ENCODE measurements at places on chromosomes 5 and 9. TPM values are rescaled to one million over a fixed set of nuclear protein-coding genes. Genes with fewer than 3 reads are reported as not detected.

- DNase-seq = no peak
Measured at GRCh38 chr5:131633830-131634229, 1.2 kb downstream of the RAPGEF6 start.

DNA sequence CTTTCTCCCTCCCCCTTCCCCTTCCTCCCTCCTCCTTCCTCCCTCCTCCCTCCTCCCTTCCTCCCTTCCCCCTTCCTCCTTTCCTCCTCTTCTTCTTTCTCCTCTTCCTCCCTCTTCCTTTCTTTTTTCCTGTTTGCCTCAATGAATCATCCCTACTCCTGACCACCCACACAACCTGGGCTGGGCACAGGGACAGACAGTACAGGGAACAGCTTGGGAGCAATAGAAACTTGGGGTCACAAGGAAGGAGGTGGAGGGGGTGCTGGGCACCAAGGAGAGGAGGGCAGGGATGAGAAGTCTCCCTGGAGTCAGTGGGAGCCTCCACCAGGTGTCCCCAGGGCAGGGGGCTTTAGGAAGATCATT, 5.0 kb downstream of the TTC16 start:
- DNase-seq = no peak

GRCh38 chr9:121862371-121863332, 211.2 kb downstream of the DAB2IP start:
- no peak for DNase-seq

DNA sequence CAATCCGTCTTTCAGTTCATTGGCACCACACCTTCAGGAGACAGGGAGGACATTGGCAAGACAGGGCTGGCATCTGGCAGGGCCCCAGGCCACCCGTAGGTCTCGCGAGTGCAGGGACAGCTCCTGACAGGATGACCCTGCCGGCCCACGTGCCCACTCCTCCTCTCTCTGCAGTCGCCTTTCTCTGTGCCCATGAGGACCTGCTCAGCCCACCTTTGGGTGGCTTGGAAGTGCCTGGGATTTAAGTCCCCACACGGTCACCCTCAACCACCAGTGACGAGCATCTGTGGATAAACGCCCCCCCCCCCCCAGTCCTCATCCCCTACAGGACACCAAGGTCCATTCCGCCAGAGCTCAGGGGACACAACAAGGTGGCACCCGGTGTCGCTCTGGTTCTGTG, 4.1 kb downstream of the MRPL36 start:
- DNase-seq = no peak

DNA sequence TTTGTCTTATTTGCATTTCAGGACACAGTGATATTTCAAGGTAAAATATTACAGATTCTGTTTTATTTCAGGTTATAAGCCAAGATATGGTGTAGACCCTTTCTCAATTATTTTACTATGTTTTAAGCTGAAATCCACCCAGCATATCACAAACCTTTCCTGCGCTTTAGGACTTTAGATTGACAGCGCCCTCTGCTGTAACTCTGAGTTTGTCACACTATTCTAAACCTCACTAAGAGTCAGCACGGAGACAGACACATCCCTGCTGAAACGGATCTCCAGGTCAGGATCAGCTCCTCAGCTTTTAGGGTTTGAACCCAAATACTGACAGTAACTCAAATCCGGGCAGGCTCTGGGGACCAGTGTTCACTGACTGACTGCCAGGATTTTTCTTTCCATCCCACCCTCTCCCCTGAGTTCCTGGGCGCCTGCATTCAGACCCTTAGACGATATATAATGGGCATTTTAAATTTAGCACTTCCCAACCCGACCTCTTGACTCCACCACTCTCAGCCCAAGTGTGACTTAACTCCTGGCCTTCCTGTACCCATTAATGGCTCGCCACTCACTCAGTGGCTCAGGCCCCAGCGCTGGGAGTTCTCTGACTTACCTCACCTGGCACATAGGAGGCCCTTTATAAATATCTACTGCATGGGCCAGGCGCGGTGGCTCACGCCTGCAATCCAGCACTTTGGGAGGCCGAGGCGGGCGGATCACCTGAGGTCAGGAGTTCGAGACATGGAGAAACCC, 33.5 kb downstream of the TLX3 start:
- peak; percentile 26 for DNase-seq

- no peak for DNase-seq
Measured at GRCh38 chr5:157322581-157322980, 56.7 kb downstream of the CYFIP2 start.

- DNase-seq = no peak
Measured at GRCh38 chr5:119338326-119338946, 17.4 kb upstream of the TNFAIP8 start.

DNA sequence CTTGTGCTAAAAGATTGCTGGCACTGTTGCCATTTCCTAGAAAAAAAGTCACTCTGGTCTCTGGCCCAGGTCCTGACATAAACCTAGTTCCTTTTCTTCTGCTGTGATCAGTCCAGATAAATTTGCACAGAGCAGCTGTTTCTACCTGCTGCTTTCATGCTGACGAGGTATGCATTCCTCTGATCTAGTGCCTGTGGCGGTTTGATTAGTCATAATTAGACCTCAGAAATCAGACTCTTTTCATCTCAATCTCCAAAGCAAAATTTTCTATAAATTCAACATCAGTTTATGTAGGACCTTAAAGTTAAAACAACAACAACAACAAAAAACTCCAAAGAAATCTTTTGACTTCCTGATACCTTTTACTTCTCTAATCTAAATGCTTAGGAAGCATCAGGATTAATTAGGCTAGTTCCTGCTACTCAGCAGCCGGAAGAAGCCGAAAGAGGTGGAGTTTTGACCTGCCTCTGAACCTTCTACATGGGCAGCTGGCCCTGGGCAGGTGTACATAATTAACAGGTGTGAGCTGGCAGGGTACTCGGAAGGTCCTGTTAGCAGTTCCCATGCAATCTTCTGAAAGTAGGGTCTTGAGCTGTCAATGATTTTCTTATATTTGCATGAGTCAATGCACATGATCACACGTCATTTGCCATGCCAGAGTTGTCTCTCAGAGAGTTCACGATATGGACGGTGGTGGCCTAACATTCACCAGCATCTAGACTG, 83.3 kb upstream of the CCDC112 start:
- DNase-seq = peak; percentile 43

GRCh38 chr5:119860463-119860862, 231.1 kb downstream of the FAM170A start:
- no peak for DNase-seq

DNA sequence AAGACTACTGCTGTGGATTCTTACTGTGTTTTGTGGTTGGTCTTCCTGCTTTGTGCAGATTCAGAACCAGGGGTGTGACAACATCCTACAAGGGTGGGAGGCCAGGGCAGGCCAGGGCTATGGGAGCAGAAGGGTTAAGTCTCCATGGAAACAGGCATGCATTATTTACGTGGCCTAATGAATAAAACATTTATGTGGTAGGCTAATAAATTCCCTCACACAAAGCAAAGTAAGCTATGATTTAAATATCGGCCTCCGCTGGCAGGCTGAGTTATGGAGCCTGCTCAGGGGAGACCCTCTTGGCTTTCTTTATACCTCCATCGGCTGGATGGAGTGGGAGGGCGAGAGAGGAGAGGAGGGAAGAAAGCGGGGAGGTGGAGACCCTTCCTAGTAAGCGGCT, 230.3 kb upstream of the MVB12B start:
- no peak for DNase-seq

GRCh38 chr9:110672873-110673510, 4.4 kb downstream of the MUSK start:
- DNase-seq = no peak

- no peak for DNase-seq
Measured at GRCh38 chr5:94855543-94855942, 237.1 kb downstream of the SLF1 start.

- no peak for DNase-seq
Measured at GRCh38 chr5:83331842-83332241, 139.7 kb upstream of the VCAN start.

GRCh38 chr9:23769307-23769935, 56.6 kb downstream of the ELAVL2 start:
- DNase-seq = peak; percentile 10

DNA sequence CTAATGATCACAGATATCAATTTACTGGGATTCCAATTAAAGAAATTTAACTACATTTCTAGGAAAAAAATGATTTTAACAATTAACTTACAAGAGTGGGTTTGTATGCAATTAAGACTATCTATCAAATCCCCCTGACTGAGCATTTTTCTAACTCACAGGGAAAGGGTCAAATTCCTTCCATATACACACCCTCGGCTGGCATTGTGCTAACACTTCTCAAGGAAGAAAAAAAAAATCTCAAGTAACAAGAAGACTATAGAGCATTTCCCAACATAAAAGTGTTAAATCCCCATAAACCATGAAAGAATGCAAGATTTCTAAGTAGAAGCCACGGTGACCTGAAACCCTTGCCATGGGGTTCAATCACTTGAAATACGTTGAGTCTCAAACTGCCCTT, 368.8 kb downstream of the GLIS3 start:
- DNase-seq = no peak

- no peak for DNase-seq
Measured at GRCh38 chr5:141692533-141692888, 10.5 kb upstream of the ARAP3 start.

DNA sequence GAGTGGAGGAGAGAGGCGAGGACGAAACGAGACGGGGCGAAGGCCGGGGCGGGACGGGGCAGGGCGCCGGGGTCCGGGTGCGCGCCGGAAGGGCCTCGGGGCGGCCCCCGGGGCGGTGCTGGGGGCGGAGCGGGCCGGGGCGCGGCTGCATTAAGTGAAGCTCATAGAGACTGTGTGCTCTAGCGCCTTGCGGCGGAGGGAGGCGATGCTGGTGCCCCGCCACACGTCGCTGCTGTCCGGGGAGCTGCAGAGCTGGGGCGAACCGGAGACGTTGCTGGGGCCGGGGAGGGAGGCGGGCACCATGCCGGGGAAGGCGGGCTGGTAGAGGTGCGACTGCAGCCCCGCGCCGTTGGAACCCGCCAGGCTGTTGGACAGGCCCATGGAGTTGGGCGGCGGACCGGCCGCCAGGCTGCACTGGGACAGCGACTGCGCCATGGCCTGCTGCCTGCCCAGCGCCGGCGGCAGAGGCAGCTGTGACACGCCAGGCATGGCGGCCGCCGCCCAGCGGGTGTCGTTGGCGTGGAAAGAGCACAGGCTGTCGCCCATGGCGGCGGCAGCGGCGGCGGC, 8.3 kb downstream of the OTP start:
- DNase-seq = peak; percentile 54

DNA sequence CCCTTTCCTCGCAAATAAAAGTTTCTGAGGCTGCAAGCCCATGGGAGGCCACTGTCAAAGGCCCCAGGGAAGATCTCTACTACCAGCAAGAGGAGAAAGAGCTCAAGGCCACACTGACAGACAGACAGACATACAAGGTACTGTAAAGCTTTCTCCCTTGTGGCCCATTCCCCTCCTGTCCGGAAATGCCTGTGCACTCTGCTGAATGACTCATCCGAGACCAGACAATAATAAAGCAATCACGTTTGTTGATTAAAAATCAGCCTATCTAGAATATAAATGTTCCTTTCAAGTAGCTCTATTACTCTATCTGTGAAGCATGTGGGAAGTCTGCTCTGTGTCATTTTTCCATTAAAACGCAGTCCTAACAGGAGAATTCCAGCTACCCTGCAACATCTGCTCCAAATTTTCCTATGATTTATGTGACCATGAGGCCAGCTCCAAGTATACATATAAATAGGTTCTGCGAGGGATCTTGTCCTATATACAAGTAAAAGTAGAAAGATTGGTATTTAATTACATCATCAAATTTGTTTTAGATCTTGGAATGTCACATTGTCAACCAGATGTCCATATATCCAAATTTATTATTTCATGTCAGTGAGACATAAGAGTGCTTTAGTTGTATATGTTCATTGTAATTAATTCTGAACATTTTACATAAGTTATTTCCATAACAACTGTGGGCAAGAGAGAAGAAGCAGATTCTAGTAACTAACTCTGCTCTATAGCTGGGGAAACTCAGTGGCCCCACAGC, 34.7 kb upstream of the TGFBI start:
- no peak for DNase-seq

GRCh38 chr5:149381261-149381985, 2.3 kb upstream of the IL17B start:
- no peak for DNase-seq

- DNase-seq = no peak
Measured at GRCh38 chr5:109630093-109630492, 59.6 kb upstream of the MAN2A1 start.

GRCh38 chr5:34854459-34855174, 15.7 kb downstream of the TTC23L start:
- DNase-seq = no peak

DNA sequence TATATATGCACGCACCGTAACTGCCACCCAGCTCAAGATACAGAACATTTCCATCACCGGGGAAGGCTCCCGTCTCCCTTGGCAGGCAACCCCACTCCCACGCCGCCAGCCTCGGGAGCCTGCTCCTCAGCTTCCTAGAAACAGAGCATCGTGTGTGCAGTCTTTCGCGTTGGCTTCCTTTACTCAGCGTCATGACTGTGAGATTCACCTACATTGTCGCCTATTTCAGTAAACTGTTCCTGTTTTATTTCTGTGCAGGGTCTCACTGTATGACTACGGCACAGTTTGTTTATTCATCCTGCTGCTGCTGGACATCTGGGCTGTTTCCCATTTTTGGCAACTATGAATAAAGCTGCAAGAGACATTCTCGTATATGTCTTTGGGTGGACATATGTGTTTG, 90.7 kb downstream of the STK10 start:
- DNase-seq = no peak

DNA sequence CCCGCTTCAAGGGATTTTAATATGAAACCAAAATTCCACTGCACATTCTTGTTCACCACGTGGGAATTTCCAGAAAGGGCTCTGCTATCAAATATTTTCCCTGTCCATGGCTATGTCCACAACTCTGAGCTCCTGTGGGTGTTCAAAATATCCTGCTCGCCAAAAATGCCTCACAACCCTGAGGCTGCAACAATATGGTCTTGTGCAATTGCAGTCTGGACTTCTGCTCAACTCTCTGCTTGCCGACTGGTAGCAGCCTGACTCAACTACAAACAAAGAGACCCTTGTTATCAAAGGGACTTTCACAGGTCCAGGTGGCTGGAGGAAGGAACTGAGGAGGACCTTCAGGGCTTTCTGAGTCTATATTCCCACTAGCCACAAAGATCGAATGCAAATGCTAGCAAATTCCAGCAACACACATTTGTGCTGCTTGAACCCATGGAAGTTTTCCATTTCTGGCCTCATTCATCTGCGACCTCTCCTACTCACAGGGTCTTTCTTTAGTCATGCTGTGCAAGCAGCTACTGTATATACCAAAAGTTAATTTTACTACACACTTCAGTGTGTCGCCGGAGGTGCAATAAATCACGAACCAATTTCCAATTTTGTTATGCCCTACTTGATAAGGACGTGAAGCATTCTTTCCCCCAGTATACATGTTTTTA, 169.2 kb upstream of the SLC30A5 start:
- DNase-seq = no peak

GRCh38 chr5:62283005-62283404, 23.0 kb upstream of the KIF2A start:
- no peak for DNase-seq

- DNase-seq = no peak
Measured at GRCh38 chr5:83866181-83866580, 145.5 kb upstream of the HAPLN1 start.

Gene GADD45G
- total RNA-seq = 13.9 TPM

Gene CAVIN4
- total RNA-seq = 0.18 TPM

Gene ERMP1
- 44.5 TPM for total RNA-seq

Gene C5orf58
- total RNA-seq = not detected

Gene CBY3
- not detected for total RNA-seq

Gene CENPK
- 5.2 TPM for total RNA-seq
